ENCODE measurements at places on chromosomes 4 and X.
A peak's percentile ranks its signal among the peaks of the same experiment; 100 is the strongest.

DNA sequence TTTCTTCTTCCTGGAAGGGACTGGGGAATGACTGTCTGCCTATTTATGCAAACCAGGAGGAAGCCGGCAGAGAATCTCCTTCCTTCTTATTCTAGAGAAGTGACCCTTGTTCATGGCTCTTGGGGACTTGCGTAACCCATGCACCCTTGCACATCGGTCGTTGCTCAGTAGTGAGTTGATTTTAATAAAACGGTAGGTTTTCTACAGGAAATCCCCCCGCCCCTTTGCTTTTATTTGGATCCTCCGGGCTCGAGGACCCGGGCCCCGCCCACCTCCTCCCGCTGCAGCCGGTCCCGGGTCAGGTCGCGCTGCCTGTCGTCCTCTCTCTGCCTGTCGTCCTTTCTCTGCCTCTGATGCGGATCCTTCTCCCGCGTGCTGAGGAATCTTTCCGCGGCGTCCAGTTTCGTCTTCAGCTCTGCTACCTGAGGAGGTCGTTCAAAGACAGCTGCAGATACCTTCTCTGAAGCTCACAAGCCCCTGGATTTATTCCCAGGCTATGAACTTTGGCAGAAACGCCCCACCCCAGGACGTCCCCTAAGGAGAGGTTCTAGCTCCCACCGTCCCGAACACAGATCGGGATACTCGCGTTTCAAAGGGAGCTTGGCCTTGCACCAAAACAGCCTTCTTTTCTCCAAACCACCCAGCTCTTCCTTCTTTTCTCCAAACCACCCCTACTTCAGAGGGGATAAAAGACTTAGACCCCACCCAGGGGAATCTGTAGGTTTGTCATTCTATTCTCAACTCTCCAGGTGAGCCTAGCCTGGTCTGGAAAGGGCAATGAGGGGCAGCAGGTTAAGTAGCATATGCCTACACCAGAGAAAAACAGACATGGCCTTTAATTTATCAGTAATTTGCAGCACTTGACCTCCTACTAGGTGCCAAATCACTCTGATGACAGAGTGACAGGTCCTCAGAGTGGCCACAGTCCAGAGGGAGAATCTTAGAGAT is 7.0 kb downstream of the TNIP3 start:
- peak; percentile 39 for DNase-seq

GRCh38 chr4:139266583-139267257 is 13.3 kb downstream of the MGARP start:
- peak; percentile 72 for DNase-seq

- no peak for DNase-seq
Observed at GRCh38 chr4:112316360-112316759, 19.2 kb downstream of the ALPK1 start.

DNA sequence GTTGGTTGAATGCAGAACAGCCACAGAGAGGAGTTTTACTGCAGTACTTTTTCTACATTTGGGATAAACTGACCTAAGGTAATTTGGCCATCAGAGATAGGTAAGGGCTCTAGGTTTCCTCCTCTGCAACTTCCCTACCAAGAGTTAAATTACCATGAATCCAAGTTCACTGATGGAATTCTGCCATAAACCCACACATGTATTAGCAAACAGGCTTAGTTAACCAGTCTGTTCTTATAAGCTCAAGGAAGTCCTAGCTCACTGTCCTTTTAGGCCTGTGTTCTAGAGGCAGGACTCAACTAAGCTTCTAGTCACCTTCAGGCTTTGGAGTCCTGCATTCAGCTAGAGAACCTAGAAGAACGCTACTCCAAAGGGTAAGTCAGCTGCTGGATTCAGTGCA is 4.0 kb downstream of the FAM114A1 start:
- DNase-seq = no peak

- DNase-seq = no peak
Observed at GRCh38 chr4:2091990-2092668, 33.0 kb downstream of the NAT8L start.

GRCh38 chr4:177367336-177367735 is 57.7 kb downstream of the NEIL3 start:
- no peak for DNase-seq

GRCh38 chrX:25296850-25297249 is 281.1 kb upstream of the ARX start:
- no peak for DNase-seq

DNA sequence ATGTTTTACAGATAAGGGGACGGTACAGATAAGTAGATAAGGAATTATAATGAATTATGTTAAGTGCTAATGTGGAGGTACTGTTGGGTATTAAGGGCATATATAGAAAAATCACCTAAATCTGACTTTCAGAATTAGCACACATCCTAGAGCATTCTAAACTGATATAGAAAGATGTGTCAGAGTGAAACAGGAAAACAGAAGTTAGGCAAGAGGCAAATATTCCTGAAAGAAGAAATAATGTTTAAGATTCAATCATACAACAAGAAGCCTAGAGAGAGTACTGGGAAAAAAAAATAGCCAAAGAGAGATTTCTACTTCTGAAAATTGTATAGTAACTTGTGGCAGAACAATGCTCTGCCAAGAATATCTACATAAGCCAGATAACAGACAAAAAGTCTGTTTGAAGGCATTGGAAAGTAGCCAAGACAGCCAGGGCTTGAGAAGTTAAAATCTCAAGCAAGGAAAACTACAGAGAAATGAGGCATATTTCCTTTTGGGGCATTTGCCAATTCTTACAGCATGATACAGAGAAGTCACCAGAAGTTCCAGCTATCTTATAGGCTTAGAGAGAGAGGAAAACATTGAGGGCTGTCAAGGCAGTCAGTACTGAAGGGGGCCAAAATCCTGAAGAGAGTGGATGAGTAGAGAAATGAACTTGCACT is 646.0 kb downstream of the RPA4 start:
- DNase-seq = no peak

- DNase-seq = peak; percentile 43
Observed at GRCh38 chr4:47668810-47669408, 169.0 kb downstream of the CORIN start.

DNA sequence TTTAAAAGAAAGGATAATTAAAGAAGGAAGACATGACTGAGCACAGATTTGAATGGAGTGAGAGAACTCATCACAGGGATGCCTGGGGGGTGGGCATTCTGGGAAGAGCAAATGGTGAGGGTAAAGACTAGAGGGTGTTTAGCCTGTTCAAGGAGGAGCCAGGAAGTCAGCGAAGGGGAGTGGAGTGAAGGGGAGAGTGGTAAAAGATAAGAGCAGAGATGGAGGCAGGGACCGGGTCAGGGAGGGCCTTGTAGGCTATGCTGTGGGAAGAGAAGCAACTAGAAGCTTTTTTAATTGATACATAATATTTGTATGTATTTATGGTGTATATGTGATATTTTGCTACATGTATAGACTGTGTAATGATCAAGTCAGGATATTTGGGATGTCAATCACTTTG is 2.2 kb upstream of the VGLL1 start:
- DNase-seq = no peak

DNA sequence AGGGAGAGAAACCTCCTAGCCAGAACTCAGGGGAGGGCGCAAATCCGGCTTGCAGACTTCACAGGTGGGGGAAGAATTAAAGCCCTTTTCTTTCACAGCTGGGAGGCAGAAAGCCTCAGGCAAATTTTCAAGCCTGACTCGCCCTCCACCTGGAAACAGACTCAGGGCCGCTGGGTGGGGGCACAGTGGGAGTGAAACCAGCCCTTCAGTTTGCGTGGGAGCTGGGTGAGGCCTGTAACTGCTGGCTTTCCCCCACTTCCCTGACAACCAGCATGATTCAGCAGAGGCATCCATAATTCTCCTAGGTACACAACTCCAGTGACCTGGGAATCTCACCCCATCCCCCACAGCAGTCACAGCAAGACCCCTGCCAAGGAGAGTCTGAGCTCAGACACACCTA is 206.9 kb upstream of the INTU start:
- DNase-seq = no peak

GRCh38 chr4:89166971-89167475 is 55.7 kb downstream of the TIGD2 start:
- DNase-seq = no peak

DNA sequence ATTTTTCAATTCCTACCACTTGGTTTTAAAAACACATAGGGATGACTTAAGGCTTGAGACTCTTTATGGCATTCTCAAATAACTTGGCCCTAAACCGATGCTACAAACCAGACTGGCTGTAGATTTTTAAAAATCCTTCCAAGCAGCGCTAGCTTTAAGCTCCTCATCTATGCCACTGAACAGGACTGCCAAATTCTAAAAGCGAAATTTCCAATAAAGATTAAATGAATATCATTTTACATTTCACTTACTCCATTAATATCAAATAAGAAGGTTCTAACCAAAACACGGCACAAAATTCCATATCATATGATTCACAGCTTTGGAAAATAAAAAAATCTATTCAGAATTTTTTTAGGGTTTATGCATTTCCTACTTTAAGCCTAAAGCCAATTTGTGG is 134.2 kb downstream of the FANCB start:
- DNase-seq = no peak

GRCh38 chrX:27953171-27953570 is 28.1 kb downstream of the DCAF8L1 start:
- DNase-seq = no peak

DNA sequence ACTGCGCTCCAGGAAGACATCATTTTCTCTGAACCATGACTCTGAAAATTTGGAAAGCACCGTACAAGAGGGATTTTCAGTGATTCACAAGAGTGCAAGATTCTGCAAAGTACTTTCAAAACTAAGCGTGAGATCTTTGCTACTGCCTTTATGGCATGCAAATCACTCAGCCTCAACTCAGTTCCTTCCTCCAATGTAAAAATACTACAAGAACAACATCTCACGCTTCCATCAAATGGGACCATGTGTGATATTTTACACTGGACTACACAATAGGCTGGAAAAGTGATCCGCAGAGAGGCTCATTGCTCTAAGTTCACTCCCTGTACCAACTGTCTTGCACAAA is 674 bp upstream of the IL15 start:
- DNase-seq = no peak

DNA sequence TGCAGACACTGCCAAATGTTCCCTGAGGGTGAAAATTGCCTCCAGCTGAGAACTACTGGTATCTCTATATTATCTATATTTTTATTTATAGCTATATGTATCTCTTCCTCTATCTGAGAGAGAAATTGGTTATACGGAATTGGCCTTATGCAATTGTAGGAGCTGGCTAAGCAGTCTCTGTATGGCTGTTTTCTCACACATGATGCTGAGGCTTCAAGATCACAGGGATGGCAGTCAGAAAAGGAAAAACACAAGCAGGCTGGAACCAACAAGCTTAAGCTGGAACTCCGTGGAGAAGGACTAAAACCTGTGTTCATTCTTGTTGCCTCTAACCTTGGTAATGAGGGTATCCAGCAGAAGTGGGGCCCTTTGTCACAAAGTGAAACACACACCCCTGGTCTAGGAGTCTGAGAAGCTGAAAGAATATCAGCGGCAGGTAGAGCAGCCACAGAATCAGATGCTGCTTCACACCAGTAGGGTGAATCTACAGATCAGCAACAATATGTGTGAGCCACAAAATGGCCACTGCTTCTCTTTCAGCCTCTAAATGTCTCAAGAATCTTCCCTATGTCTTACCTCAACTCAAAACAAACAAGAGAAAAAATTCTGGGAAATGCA is 166.5 kb upstream of the PPP1R2C start:
- no peak for DNase-seq

DNA sequence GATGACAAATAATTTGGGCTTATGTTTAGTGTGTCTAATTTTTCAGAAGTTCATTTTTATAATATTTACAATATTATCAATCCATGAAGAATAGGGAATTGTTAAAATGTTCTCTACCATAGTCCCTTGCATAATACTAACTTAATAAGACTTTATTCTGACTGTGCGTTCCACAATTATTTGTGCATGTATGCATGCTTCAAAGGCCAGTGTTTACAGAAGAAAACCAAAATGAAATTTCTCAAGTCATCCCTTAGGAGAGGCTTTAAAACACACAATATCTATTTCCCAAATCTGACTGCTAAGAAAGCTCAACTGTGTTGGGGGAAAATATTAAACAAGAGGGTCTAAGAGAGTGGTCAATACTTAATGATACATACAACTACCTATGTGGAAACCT is 226.3 kb upstream of the ANKRD50 start:
- no peak for DNase-seq

- DNase-seq = no peak
Observed at GRCh38 chrX:50333308-50333707, 128.7 kb downstream of the CCNB3 start.

GRCh38 chrX:19354625-19355024 is 10.9 kb downstream of the PDHA1 start:
- no peak for DNase-seq

- no peak for DNase-seq
Observed at GRCh38 chr4:187059021-187059420, 335.4 kb upstream of the FAT1 start.

DNA sequence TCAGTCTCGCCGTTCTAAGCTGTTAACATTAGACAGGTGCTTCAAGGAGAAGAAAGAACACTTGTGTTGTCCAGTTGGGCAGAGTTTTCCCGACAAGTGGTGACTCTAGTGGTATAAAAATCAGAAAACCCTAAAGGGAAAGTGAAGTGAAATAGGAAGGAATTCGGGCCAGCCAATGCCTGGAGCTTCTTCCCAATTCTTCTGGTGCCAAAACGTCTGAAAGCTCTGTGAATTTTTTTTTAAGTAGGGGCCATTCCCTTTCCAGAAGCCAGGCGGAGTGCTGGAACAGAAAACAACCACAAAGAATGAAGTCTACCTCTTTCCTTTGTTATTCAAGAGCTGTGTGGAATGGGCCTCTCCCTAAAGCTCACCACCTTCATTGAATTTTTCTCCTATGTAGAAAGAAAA is 43.1 kb upstream of the PPARGC1A start:
- no peak for DNase-seq

- DNase-seq = no peak
Observed at GRCh38 chr4:6538575-6538974, 36.4 kb upstream of the MAN2B2 start.

GRCh38 chr4:52311464-52312125 is 260.5 kb downstream of the SPATA18 start:
- DNase-seq = no peak

- DNase-seq = no peak
Observed at GRCh38 chr4:79266136-79266535, 59.7 kb downstream of the NAA11 start.

DNA sequence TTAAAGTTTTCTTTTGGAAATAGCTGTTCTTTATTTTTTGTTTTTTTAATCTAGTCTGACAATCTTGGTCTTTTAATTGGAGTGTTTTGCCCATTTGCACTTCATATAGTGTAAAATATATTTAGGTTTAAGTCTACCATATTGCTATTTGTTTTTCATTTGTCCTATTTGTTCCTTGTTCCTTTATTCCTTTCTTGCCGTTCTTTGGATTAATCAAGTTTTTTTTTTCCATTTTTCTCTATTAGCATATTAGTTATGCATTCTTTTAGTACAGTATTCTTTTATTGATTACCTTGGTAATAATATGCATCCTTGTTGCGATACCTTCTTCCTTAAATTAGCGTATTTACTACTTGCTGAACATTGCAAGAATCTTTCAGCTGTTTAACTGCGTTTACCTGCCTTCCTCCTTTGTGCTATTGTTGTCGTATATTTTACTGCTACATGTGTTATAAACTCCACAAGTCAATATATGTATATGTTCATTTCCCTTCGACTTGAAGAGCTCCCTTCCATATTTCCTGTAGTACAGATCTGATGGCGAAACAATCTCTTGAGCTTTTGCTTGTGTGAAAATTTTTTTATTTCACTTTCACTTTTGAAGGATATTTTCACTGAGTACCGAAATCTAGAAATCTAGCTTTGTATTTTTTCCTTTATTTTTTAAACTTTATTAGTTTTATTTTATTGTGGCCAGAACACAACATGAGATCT is 23.9 kb upstream of the RNF212 start:
- DNase-seq = no peak

GRCh38 chrX:46169808-46170207 is 375.4 kb downstream of the ZNF674 start:
- no peak for DNase-seq

GRCh38 chr4:40418430-40419230 is 83.5 kb downstream of the CHRNA9 start:
- no peak for DNase-seq

All from SK-N-SH (cell line).